Epithelial cell of esophagus (primary cell): ENCODE measurements at places on chromosomes 7 and 10.

DNA sequence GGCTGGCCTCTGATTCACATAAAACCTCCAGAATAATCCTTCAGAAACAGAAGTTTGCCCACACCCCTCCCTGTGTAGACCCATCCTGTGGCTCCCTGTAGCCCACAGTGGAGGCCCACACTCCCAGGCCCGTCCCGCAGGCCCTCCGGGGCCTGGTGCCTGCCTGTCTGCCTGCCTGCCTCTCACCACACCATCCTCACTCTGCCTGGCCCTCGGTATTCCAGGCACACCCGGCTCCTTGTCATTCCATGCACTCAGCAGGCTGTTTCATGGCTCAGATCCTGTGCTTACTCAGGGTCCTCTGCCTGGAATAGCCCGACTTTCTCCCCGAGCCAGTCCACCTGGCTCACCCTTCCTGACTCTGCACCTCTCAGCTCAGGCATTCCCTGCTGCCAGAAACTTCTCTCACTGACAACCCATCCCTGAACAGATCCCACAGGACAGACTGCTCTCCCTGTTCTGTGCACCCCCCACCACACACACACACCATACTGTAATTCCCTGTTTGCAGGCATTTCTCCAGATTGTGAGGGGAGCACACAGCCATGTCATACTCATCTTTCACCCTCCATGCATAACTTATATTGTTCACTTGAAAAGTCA, 498.0 kb upstream of the ZMIZ1 start:
- DNase-seq, result no peak

GRCh38 chr7:136870866-136871487, 2.5 kb downstream of the CHRM2 start:
- DNase-seq, result no peak

GRCh38 chr7:137813541-137813940, 33.2 kb downstream of the DGKI start:
- DNase-seq, result no peak

DNA sequence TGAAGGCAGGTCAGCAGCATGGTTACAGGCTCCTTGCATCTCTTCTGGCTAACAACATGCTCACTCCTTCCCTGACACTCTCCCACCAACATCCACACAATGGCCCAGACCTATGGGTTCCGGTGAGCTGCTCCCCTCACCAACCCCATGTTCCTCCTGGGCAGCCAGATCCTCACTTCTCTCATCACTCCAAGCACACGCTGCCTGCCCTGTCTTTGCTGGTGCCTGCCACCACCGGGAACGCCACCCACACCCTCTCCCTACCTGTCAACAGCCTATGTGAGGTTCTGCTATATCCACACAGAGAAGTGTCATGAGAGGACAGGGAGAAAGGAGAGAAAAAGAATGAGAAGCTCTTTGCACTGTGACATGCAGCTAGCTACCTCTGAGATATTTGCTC, 14.6 kb downstream of the PARP12 start:
- DNase-seq, result no peak

DNA sequence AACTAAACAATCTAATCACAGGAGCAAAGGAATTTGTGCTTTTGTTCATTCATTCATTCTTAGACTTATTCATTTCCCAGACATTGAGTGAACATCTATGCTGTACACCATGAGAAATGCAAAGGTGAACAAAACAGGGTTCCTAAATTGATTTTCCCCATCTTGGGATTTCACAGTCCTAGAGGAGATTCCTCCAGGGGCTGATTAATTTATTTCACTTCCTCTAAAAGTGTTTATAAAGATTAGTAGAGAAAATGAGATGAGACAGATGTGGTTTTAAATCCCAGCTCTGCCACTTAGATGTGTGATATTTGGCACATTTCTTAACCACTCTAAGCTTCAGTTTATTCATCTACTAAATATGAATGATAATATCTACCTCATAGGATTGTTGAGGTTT, 8.9 kb downstream of the CCDC71L start:
- no peak for DNase-seq

DNA sequence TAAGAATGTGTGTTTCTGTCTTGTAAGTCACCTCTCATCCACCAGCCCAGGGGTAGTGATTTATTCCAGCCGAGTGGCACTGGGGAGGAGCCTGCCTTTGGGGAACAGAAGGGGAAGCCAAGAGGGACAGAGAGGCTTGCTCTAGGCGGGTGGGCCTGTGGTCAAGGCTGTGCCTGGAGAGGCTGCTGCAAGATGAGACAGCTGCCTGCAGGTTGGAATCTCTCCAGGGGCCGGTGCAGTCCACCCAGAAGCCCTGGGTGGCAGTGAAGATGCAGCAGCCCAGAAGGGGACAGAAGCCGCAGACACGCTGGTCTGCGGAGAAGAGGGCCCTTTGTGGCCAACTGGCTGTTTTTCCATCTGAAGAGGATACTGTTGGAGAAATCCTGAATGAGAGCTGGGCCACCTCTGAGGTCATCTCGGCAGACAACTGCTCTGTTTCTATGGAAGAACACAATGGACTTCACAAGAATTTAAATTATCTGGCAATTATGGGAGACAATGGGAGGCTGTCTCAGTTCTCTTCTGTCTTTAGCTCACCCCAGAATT, 175.7 kb downstream of the GFRA1 start:
- DNase-seq, result no peak

GRCh38 chr7:47584536-47584895, 2.6 kb upstream of the TNS3 start:
- no peak for DNase-seq

GRCh38 chr7:116441534-116441933, 58.0 kb upstream of the CAV2 start:
- no peak for DNase-seq

GRCh38 chr7:3075441-3075840, 31.8 kb upstream of the CARD11 start:
- no peak for DNase-seq

- DNase-seq, result peak; percentile 93
Observed at GRCh38 chr7:2555121-2556052, at the start of gene BRAT1. Gene BRAT1 (minus strand): TSS chr7:2555524. CDS start chr7:2554431, 1,093 bp downstream.

GRCh38 chr7:762885-763284, 35.8 kb upstream of the PRKAR1B start:
- no peak for DNase-seq

- DNase-seq, result peak; percentile 21
Observed at GRCh38 chr7:96354881-96355280, 33.0 kb upstream of the SLC25A13 start.

GRCh38 chr10:98463976-98464754, 17.4 kb upstream of the HPS1 start:
- no peak for DNase-seq

- DNase-seq, result no peak
Observed at GRCh38 chr10:88439932-88440331, 143.2 kb downstream of the RNLS start.

DNA sequence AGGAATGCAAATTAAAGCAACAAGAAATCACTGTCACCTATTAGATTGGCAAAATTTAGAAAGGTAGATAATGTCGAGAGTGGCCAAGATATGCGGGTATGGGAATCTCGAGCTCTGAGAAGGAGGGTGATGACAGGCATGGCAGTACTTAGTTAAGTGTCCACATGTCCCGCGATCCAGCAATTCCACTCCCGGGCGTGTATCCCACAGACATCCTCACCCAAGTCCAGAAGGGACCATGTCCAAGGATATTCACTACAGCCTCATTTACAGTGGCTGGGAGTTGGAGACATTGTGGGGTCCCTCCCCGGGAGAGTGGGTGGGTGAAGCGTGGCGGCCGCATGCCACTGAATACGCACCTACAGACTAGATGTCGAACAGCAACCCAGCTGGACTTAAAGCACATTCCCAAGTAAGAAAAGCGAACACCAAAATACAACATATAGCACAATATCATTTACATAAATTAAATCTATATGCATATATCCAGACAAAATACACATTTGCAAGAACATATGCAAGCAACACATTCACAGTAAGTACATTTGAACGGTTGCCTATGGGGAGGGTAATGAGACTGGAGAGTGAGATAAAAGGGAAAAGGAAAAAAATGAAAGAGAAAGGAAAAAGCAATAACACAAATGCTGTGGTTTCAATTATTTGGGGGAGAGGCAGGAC, 9.9 kb downstream of the KCNH2 start:
- DNase-seq, result no peak

DNA sequence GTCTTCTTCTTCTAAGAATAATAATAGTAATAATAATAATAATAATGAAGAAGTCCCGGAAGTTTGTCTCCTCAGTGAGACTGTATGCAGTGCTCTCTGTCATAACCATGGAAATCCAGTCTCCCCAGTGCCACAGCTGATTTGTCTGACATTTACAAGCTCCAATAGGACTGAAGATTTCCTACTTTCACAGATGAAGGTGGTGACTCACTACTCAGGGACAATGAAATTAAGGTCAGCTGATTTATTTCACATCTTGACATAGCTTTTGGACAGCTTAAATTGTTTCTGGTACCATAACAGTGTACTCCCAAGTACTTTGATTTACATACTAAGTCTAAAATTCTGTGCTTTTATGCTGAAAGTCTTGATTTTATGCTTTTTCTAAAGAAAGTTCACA, 6.9 kb downstream of the CELF2 start:
- peak; percentile 64 for DNase-seq

DNA sequence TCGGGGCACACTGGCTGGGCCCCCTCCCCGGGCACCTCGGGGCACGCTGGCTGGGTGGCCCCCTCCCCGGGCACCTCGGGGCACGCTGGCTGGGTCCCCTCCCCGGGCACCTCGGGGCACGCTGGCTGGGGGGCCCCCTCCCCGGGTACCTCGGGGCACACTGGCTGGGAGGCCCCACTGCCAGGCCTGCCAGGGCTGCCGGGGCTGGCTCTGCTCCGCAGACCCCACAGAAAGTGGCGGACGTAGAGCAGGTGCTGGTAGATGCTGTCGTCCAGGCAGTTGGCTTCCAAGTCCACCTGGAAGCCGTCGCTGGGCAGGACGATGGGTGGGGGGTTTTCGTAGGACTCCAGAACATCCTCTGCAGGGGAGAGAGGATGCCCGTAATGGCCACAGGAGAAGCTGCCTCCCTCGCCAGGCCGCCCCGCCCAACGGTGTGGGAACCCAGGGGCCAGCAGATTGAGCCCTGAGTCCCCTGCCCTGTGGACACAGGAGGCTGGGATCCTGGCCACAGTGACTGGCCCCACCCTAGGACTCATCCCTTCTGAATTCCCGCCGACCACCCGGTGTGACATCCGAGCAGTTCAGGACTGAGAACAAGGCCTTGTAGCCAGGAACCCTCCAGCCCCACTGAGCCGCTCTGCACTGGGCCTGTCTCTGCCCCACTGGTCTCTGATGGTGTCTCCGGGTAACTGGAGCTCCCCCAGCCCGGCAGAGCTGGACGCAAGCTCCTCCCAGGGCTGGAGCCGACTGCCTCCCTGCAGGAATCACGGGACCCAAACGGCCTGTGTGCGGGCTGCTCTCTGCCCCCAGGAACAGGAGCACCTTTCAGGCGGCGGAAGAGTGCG, 28.2 kb downstream of the AP5Z1 start:
- DNase-seq, result no peak
